ENCODE measurements at places on chromosomes 5 and 9.

GRCh38 chr9:124045076-124045829, 33.7 kb downstream of the LHX2 start:
- DNase-seq = no peak

GRCh38 chr9:126298063-126298801, 28.4 kb upstream of the MVB12B start:
- no peak for DNase-seq

GRCh38 chr5:135898651-135899050, 3.0 kb upstream of the IL9 start:
- DNase-seq = no peak

DNA sequence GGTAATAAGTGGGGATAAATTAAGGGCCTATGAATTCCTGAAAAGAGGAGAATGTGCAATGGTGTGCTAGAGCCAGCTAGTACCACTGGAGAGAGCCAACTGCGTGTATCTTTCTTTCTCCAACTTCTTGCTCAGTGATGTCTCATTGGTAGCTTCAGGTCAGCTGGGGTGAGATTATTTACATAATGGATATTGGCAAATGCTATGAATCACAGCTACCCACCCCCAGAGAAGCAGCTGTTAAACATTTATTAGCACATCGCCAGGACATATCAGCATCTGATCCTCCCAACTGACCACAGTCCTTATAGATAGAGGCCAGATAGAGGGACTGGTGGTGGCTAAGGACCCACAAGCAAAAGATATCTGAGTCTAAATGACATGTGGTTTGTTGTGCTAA, 421.3 kb downstream of the ACTL7B start:
- DNase-seq = no peak

DNA sequence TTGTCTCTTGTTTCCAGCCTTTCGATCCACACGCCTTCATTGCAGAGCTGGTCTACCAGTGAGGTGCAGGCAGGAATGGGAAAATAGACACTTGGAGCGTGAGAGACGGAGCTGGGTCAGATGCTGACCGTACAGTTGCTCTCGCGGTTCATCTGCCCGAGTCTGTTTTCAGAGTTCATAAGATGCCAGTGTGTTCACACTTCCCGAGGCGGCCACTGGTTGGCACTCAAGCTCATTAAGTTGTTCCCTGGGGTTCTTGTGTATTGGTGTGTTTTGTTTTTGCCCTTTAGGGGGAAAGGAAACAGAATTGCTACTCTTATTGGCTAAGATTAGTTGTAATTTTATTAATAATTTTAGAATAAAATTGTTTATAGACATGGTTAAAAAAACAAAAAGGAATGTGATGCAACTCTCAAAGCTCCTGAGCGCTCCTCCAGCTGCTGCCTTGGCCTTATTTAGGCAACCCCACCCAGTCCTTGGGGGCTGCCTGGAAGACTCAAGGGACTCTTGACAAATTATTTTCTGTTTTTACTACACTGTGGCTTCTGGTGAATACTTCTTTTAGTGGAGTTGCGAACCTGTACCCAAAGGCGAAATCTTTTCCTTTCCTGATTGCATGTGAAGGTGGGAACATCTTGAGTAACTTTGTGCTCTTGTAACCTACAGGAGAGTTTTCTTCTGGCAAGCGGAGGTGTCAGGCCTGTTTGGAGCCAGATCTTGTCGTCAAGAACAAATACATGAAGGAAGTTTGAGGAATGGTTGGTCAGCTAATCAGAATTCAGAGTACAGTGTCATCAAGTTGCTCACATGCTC, 146.1 kb downstream of the MAST4 start:
- DNase-seq = peak; percentile 45

GRCh38 chr5:115170929-115171510, 1.3 kb upstream of the TRIM36 start:
- no peak for DNase-seq

GRCh38 chr5:10649666-10650380, 86.0 kb downstream of the ANKRD33B start:
- DNase-seq = no peak

DNA sequence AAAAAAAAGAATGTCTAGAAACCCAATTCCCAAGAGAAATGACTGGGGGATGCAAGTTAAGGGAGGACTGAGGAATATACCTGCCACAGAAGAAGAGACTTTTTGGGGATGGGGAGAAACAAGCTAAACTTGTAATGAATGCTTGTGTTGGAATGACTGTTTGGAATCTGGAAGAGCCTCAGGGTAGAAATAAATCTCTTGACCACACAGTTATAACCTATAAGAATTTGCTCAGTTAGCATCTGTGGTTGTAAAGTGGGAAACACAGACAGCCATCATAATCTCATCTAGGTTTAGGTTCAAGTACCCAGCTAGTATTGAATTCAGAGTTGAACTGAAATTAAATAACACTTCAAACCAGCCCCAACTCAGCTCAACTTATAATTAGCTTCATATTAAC, 678.3 kb upstream of the CHD1 start:
- no peak for DNase-seq

- DNase-seq = no peak
Measured at GRCh38 chr5:142210864-142211412, 102.4 kb downstream of the NDFIP1 start.

GRCh38 chr9:105432247-105432842, 15.5 kb upstream of the FSD1L start:
- no peak for DNase-seq

GRCh38 chr9:24608599-24608998, 62.9 kb upstream of the IZUMO3 start:
- no peak for DNase-seq

- DNase-seq = peak; percentile 53
Measured at GRCh38 chr5:42718591-42718990, 38.0 kb upstream of the CCDC152 start.

- DNase-seq = no peak
Measured at GRCh38 chr5:116486588-116486987, 88.0 kb downstream of the SEMA6A start.

DNA sequence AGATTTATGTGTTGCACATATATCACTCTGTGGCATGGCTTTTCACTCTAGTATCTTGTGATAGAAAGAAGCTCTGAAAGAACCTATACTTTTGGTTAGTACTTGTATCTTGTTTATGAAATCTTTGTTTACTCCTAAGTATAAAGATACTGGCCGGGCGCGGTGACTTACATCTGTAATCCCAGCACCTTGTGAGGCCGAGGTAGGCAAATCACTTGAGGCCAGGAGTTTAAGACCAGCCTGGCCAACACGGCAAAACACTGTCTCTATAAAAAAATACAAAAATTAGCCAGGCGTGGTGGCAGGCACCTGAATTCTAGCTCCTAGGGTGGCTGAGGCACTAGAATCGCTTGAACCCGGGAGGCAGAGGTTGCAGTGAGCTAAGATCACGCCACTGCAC, 128.7 kb downstream of the FBXO38 start:
- no peak for DNase-seq

DNA sequence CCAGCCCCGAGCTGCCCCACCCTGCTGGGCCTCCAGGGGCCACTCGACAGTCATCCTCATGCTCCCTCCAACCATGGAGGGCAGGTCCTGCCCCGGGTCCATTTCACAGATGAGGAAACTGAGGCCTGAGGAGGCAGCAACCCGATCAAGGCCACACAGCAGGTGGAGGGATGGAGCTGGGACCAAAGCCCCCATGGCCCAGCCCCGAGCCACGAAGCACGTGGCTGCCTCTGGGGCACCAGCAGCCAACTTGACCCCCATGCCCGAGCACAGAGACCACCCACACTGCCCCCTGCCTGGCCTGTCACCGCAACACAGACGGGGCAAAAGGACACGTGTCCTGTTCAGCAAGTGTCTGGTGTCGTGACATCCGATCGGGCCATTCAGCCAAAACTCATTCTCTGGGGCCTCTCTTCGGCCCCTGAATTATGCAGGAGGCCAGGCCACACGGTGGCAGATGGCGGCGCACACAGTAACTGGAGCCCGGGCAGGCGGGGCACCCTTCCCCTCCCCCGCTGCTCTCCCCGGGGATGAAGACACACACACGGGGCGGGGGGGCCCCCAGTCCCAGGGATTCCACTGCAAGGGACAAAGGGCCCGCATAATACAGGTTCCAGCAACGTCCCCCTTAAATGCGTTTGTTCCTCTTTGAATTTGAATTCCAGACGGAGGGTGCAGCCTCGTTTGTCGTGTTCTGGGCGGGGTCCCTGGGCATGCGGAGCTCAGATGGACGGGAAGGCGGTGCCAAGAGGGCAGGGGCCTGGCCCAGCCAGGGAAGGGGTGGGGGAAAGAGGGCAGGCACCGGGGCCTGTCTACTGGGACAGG, 29.4 kb upstream of the TMEM250 start:
- DNase-seq = peak; percentile 41

- no peak for DNase-seq
Measured at GRCh38 chr5:74063821-74064220, 437.8 kb downstream of the ARHGEF28 start.
